ENCODE measurements at places on chromosomes 13 and 19.

- no peak for DNase-seq
Observed at GRCh38 chr19:46785980-46786235, 2.5 kb downstream of the SLC1A5 start.

DNA sequence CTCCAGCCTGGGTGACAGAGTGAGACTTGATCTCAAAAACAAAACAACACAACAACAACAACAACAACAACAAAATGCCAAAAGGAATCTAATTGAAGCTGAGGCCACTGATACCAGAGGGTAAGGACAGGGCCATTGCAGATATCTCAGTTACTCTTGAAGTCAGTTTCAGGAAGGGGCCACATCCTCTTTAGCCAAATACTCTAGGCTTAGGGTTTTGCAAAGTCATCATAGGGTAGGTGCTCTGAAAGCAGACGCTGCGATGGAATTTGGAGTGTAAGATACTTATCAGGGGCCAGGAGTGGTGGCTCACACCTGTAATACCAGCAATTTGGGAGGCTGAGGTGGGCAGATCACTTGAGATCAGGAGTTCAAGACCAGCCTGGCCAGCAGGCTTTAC is 46.6 kb upstream of the UBAC2 start:
- no peak for DNase-seq

DNA sequence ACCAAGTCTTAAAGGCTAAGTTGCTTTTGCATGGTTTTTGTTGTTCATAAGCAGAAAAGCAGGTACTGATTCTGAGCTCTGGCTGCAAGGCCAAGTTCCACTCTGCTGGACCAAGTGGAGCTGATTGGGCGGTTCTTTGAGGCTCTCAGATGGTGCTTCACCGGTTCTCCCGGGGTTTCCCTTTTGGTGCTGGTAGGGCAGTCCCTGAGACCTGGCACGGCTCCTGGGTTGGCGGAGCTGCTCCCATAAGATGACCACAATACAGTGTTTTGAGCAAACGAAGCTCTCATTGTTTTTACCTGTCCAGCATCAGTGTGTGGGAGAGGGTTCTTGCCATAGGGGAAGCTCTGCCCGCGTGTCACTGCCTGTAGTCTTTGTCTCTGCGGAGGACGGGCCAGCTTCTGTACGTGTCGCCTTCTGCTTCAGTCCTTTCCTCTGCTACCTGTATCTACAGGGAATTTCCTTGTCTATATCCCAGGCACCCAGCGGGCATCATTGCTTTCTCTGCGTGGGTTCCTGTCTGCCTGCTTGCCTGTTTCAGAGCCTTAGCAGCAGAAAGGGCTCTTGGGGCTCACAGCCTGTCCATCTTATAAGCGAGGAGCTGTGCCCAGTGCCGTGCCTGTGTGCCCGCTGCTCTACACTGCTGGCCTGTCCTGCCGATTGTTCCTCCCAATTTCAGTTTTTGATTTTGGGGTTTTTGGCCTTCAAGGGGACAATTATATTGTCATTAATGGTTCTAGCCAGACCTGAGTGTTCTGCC is 2.3 kb downstream of the U2AF2 start:
- no peak for DNase-seq

DNA sequence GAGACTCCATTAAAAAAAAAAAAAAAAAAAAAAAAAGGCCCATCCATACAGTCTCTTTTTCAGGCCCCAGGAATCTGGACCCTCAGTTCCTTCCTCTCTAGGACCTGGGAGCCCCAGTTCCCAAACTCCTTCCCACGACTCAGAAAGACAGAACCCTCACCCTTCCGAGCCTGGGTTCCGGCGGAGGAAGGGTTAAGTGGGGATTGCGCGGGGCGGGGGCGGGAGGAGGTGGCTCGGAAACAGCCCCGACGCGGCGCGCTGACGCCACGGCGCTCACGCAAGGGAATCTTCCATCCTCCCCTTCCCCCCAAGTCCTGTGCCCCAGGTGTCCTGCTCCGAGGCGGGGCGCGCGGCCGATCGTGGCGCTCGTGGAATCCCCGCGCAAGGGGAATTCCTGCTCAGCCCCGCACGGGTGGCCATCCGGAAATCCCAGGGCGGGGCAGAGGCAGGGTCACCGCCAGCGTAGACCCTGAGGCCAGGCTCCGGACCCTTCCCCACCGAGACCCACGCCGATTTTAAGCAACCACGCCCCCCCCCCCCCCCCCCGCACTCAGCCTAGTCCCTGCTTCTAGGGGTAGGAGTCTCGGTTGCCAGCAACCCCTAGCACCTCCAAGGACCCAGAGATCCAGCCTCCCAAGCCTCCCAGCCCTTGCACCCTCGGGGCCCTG is 659 bp downstream of the NFKBID start:
- DNase-seq = peak; percentile 54
